ENCODE measurements at places on chromosomes 11 and 22.

GRCh38 chr11:115984228-115984627 is 480.0 kb upstream of the CADM1 start:
- DNase-seq: no peak

- no peak for DNase-seq
Measured at GRCh38 chr11:3156282-3156660, 8.8 kb downstream of the OSBPL5 start.

DNA sequence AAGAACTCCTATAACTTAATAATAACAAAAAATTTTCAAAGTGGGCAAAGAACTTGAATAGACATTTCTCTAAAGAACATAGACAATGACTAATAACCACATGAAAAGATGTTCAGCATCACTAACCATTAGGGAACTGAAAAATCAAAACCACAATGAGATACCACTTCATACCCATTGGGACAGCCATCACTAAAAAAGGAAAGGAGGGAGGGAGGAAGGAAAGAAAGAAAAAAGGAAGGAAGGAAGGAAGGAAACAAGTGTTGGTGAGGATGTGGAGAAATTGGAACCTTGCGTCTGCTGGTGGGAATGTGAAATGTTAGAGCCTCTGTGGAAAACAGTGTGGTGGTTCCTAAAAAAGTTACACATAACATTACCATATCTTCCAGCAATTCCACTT is 55.8 kb downstream of the MS4A13 start:
- no peak for DNase-seq

GRCh38 chr22:21710156-21710555 is 25.4 kb downstream of the YPEL1 start:
- DNase-seq: no peak

- DNase-seq: no peak
Measured at GRCh38 chr11:111925953-111926352, 7.2 kb downstream of the C11orf52 start.

GRCh38 chr11:44581246-44581645 is 15.8 kb downstream of the CD82 start:
- DNase-seq: no peak

- DNase-seq: no peak
Measured at GRCh38 chr22:19823902-19824211, 30.8 kb downstream of the GNB1L start.

- DNase-seq: no peak
Measured at GRCh38 chr22:37792494-37792893, 15.2 kb upstream of the GCAT start.

DNA sequence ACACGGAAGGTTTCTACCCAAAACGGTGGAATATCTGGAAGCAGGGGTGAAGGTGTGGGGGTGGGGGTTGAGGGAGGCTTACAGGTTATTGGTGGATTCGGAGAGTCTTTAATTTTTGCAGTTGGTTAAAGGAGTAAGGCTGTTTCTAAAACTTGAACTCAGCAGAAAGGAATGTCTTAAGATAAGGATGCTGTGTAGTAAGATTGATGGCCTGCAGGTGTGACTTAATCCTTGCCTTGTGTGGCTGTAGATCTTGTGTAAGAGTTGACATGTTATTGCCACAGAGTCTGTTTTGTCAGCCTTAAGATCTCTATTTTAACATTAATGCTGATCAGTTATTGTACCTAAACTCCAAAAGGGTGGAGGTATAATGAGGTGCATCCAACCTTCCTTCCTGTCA is 16.4 kb upstream of the OR6M1 start:
- peak; percentile 71 for DNase-seq

GRCh38 chr22:45225732-45226502 is 14.8 kb downstream of the KIAA0930 start:
- peak; percentile 60 for DNase-seq

- no peak for DNase-seq
Measured at GRCh38 chr22:28053896-28054818, 135.1 kb upstream of the PITPNB start.

GRCh38 chr11:26319906-26320305 is 12.0 kb upstream of the ANO3 start:
- peak; percentile 17 for DNase-seq

GRCh38 chr22:34236527-34236926 is 316.3 kb upstream of the LARGE1 start:
- no peak for DNase-seq

DNA sequence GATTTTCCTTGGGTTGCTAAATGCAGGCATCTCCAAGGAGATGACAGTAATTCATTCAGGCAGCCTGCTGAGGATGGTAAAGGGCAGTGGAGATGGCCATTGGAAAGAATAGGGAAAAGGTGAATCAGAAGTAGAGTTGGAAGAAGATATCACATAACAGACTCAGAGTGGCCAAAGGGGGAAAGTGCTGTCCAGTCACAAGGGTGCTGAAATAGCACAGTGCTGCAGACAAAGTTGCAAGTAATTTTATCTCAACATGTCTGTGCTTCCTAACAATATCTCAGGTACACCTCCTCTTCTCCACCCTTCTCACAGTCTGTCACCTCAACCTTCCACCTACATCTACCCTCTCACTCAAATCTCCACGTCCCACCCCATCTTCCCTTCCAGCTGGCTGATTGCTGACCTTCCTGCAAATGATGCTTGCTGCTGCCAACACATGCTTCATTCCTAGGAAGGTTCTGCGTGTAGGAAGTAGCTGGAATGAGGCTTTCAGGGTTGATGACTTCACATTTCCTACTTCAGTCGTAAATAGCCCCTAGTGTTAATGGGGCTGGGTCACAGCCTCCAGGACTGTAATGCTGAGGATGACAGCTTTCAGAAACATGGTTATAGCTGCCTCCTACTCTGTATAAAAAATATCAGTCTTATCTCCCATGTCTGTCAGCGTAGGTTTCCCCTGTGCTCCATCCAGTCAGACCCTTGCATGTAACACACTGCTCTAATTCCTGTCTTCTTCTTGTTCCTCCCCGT is 123.9 kb downstream of the CTNND1 start:
- DNase-seq: peak; percentile 30

GRCh38 chr11:72719551-72719950 is 32.7 kb downstream of the ARAP1 start:
- DNase-seq: no peak

- DNase-seq: peak; percentile 91
Measured at GRCh38 chr11:35943713-35944502, at the start of gene LDLRAD3. LDLRAD3 (plus strand) TSS chr11:35944062; CDS start chr11:35944099, 37 bp downstream.

GRCh38 chr22:31496735-31497146 is 405 bp downstream of the SFI1 start:
- DNase-seq: peak; percentile 6

DNA sequence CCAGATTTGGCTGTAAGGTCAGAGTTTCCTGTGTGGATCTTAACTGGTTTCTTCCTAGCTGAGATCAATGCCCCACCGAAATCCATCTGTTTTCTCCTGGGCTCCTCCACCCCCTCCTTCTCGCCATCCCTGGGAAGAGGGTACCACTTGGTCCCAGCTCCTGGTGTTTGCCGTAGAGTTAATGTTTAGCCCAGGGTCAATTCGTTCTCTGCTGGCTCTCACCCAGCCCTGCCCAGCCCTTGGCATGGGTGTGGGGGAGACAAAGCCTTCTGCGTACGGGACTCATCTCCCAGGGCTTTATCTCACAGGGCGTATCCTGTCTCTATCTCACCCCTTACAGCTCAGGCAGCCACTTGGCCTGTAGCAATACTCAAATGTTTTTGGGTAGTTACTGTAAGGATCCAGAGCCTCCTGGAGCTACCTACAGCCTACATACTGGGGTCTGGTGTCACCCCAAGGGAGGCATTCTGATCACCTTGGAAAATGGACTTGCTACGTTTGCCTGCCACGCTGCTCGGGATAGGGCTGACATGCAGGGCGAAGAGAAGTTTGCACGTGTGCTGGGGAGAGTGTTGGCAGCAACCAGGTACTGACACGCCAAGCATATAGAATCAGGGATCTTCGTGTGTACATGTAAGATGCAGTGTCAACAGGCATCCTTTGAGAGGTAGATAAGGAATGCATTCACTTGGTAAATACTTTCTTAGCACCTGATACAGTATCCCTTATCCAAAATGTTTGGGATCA is 66.1 kb downstream of the SCN3B start:
- DNase-seq: no peak

DNA sequence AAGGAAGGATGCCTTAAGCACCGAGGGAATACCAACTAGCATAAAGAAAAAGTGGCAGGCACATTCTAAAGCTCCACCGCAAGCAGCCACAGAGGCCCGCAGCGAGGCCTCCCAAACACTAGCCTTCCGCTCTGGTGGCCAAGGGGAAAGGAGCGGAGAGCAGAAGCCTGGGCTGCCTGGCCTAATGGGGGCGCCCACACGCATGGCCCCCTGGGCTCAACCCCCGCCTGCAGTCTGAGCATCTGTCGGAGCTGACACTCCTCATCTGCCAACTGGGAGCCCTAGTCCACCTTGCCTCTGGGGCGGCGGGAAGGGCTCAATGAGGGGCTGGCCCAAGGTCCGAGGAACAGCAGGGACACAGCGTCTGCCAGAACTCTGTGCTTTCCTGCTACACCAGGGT is 50.1 kb upstream of the WNT11 start:
- no peak for DNase-seq

GRCh38 chr11:27933992-27934829 is 173.7 kb downstream of the KIF18A start:
- DNase-seq: peak; percentile 72

DNA sequence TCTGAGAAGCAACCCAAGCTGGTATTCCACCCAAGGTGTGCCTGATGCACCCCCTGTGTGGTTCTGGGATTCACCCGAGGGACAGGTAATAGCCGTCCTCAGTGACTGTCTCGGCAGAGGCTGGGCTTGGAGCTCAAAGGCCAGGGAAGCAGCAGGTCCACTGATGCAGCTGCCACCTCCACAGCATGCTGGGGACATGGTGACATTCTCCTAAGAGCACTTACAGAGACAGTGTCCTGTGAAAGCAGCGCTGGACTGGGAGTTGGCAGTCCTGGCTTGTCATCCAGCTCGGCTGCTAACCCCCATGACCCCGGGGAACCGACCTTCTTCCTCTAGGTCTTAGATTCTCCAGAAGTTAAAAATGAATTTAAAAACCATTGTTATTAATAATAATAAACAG is 72.8 kb downstream of the RPUSD4 start:
- no peak for DNase-seq

GRCh38 chr11:12454782-12455181 is 77.4 kb downstream of the PARVA start:
- peak; percentile 42 for DNase-seq

DNA sequence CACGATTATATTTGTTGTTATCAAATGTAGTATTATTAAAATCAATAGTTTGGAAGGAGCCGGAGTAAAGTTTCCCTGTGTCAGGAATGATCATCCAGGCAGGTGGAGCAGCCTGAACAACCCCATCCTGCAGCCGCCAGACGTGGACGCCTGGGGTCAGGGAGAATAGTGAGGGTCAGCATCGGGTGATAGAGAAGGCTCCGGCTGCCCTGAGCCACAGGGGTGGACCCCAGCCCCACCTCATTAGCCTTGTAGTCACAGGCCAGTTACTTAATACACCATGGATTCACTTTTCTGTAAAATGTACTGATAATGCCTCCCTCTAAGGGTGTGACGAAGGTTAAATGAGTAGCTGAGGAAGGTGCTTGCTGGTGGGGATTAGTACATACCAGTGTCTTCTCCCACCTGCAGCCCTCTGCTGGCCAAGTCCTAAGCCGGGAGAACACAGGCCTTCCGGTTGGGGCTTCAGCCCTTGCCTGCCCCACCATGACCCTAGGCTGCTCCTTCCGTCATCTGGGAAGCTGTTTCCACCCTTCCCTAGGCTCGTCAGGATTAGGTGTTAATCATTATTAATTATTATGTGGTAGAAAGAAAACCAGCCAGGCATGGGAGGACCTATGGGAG is 14.9 kb downstream of the TMEM121B start:
- DNase-seq: no peak

- no peak for DNase-seq
Measured at GRCh38 chr11:84501750-84502149, 1125.4 kb downstream of the DLG2 start.

- DNase-seq: no peak
Measured at GRCh38 chr22:46861468-46862367, 99.3 kb downstream of the TBC1D22A start.

Data from fibroblast of pulmonary artery (primary cell).